ENCODE measurements at places on chromosomes 1 and 21. TPM values are rescaled to one million over a fixed set of nuclear protein-coding genes. Genes with fewer than 3 reads are reported as not detected.

DNA sequence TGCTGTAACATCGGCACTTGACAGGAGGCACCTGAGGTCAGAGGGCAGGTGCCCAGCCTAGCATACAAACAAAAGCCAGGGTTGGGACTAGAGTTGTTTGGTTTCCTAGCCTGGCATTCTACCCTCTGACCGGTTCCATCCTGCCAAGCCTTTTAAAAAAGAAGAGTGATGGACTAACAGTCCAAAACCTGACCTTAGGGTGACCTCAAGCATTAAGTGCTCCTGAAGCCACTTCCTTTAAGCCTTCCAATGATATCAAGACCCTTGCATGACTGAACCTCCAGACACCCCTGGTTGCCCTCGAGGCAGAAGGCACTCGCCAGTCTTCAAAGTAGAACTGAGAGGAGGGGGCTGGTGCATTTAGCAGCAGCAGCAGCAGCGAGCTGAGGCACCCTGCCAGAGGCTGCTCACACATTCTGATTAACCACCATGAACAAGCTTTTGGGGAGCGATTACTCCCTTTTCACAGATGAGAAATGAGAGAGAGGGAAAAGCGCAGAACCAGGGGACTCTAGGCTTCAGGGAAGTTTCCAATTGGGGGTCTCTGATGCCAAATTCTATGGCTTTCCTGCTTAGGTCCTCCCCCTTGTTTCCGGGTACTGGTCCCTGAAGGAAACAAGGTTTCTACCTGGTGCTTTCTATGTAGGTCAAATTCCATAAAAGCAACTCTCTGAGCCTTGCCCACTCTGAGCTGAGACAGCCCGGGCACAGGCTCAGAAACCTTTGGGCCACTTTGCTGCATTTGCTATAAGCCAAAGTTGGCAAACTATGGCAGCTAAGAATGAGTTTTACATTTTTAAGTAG lies 9.2 kb downstream of the SLC2A1 start:
- peaks cover 87% of the 10 kb centered on the region for H3K4me1 ChIP-seq
- H3K27ac ChIP-seq, result peak overlapping the region; percentile 68

GRCh38 chr1:114078116-114078515 lies 75.6 kb downstream of the SYT6 start:
- H3K27ac ChIP-seq, result no peak overlapping the region
- DNase-seq, result no peak
- peaks cover 5% of the 10 kb centered on the region for H3K27me3 ChIP-seq
- H3K36me3 ChIP-seq, result no peaks in the 10 kb centered on the region
- peaks cover 15% of the 10 kb centered on the region for H3K4me1 ChIP-seq

GRCh38 chr1:155017041-155017945 lies 14.7 kb downstream of the ZBTB7B start:
- peak; percentile 81 for DNase-seq
- H3K36me3 ChIP-seq, result peaks cover 52% of the 10 kb centered on the region
- peak overlapping the region; percentile 69 for H3K4me3 ChIP-seq
- H3K27me3 ChIP-seq, result no peaks in the 10 kb centered on the region
- peak overlapping the region; percentile 7 for H3K27ac ChIP-seq

DNA sequence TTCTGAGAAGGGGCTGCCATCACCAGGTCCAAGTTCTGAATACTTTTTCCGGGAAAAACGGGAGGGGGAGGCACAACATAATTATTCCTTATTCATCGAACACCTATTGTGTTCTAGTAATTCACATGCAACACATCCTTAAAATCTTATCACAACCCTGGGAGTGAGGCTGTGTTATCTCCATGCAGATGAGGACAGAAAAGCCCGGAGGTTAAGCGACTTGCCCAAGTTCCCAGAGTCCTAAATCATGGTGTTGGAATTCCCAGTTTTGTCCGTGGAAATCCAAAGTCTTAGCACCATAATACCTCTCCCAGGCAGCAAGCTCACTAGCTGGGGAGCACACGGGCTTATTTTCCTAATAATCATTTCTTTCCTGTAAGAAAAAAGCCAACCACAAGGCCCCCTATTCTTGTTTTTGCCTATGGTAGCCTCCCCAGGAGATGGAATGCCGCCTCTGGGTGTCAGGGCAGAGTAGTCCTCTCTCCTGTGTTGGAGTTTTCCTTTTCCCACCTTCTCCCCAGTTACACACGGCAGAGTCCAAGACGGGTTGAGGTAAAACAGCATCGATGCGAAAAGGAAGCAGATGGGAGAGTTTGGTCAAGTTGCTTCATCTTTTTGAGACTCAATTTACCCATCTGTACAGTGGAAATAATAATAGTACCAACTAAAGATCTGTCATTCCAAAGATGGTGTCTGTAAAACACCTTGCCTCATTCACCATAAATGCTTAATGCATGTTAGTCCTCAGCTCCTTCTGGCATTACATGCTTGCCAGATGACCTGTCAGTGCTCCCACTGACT lies 228.0 kb upstream of the TMEM51 start:
- peak overlapping the region; percentile 54 for H3K4me3 ChIP-seq
- H3K27ac ChIP-seq, result no peak overlapping the region
- no peaks in the 10 kb centered on the region for H3K36me3 ChIP-seq

- peaks cover 18% of the 10 kb centered on the region for H3K4me1 ChIP-seq
- H3K36me3 ChIP-seq, result no peaks in the 10 kb centered on the region
- H3K27ac ChIP-seq, result no peak overlapping the region
- no peak for DNase-seq
Observed at GRCh38 chr1:38052750-38053415, 6.3 kb upstream of the POU3F1 start.

DNA sequence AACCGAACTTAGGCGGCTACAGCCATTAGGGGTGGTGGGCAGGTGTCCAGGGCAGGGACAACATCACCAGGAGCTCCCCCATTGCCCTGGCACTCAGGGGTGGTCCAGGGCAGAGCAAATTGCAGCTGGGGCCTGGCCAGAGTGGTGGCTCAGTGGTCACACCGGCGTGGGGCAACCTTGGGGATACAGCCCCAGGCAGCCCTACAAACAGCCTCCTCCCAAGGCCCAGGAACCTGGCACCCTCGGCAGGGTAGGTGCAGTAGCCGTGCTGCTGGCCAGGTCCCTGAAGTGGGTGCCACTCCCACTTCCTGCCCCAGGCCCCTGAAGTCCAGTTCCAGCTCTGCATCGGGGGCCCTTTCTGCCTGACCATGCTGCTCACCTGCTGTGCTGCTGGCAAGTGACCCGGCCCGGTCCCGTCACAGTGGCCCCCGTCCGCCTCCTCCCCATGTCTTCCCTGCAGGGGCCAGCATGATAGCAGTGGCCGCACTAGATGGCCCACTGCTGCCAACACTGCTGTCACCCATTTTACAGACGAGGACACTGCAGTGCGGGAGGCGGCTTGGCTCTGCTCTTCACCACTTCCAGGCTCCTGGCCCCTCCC lies 712.8 kb downstream of the MATN1 start:
- DNase-seq, result no peak
- no peak overlapping the region for H3K27ac ChIP-seq

- peaks cover 33% of the 10 kb centered on the region for H3K36me3 ChIP-seq
- no peak overlapping the region for H3K4me3 ChIP-seq
- no peak for DNase-seq
- no peak overlapping the region for H3K27ac ChIP-seq
- peaks cover 8% of the 10 kb centered on the region for H3K4me1 ChIP-seq
Observed at GRCh38 chr1:78667939-78668338, 18.3 kb downstream of the IFI44 start.

DNA sequence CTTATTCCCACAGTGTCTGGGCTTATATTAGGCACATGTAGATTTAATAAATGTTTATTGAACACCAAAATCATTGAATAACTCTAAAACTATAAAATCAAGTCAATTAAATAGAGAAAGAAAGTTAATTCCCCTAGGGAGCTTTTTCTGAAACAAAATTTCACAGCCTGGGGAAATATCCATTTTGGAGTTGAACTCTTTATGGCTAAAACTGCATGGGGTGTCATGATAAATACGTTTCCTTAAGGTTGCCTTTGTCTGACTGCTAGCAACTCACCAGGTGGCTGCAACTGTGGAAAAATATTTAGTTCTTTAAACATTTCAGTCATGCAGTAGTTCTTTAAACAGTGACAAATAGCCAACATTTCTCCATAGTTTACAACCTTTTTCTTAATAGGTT lies 496.1 kb downstream of the LRRIQ3 start:
- H3K27me3 ChIP-seq, result no peaks in the 10 kb centered on the region
- H3K4me1 ChIP-seq, result no peaks in the 10 kb centered on the region
- no peak overlapping the region for H3K4me3 ChIP-seq
- DNase-seq, result no peak
- H3K36me3 ChIP-seq, result no peaks in the 10 kb centered on the region

GRCh38 chr1:1894354-1895059 lies 3.6 kb upstream of the GNB1 start:
- peaks cover 21% of the 10 kb centered on the region for H3K4me1 ChIP-seq
- peak overlapping the region; percentile 72 for H3K27ac ChIP-seq
- H3K27me3 ChIP-seq, result peaks cover 9% of the 10 kb centered on the region
- H3K36me3 ChIP-seq, result peaks cover 2% of the 10 kb centered on the region

EXOC8 gene
- total RNA-seq, result 14.4 TPM

OR2AK2 gene
- total RNA-seq, result not detected

ZNF648 gene
- not detected for total RNA-seq

LRRC41 gene
- total RNA-seq, result 62.6 TPM

Measured in activated T-helper 1 cell treated with anti-CD3 and anti-CD28 coated beads, Interleukin-12 subunit alpha, Interleukin-12 subunit beta, Interleukin-2, Interleukin-4 antibody, amounts not matched to agents 30 ng/mL and 10 ng/mL and 1 ng/mL, durations not matched to agents 14 hours and 24 hours and 36 hours (primary cell).